Activated CD4-positive, alpha-beta T cell treated with anti-CD3 and anti-CD28 coated beads, Interleukin-2, amount 10 ng/mL, durations not matched to agents 7 days and 5 days (primary cell): ENCODE measurements at places on chromosomes 6 and 20.

DNA sequence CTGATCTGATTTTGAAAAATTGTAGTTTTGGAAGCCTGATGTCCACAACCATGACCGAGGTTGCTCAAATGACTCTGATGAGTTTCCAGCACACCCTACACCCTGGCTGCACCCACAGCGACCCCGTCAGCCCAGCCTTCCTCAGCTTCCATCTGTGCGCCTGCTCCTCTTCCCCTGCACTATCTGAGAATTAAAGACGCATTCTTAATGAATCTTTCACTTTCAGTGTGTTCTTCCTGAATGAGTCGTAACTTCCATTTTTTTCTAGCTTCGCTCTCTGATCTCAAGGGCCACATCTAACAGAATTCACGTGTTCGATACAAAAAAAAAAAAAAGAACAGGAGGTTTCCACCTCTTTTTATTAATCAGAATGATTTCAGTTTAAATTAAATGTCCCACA lies 21.3 kb upstream of the RREB1 start:
- peak; percentile 33 for DNase-seq

DNA sequence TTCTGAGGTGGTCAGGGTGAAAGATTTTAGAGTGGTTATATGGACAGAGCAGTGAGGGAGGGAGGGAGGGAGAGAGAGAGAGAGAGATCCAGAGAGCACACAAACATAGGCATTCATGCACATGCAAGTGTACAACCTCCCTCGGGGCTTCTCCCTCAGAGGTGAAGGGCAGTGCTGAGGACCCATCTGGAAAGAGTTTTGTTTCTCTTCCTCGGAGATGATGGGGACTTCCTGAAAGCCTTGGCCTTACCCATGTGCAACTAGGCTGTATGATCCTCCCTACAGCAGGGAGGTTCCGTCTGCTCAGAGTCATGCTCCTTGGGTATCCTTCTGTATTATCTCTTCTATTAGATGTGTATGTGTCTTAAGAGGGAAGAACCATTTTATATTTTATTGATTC lies 21.4 kb upstream of the TSPYL1 start:
- DNase-seq: no peak

GRCh38 chr6:147382945-147383554 lies 125.4 kb upstream of the SAMD5 start:
- no peak for DNase-seq

- no peak for DNase-seq
These were observed 10.8 kb downstream of the DLK2 start for GRCh38 chr6:43444582-43444981.

GRCh38 chr20:8693709-8694108 lies 375.2 kb upstream of the PLCB4 start:
- no peak for DNase-seq

GRCh38 chr6:149923327-149923986 lies 536 bp upstream of the RAET1G start:
- DNase-seq: no peak

DNA sequence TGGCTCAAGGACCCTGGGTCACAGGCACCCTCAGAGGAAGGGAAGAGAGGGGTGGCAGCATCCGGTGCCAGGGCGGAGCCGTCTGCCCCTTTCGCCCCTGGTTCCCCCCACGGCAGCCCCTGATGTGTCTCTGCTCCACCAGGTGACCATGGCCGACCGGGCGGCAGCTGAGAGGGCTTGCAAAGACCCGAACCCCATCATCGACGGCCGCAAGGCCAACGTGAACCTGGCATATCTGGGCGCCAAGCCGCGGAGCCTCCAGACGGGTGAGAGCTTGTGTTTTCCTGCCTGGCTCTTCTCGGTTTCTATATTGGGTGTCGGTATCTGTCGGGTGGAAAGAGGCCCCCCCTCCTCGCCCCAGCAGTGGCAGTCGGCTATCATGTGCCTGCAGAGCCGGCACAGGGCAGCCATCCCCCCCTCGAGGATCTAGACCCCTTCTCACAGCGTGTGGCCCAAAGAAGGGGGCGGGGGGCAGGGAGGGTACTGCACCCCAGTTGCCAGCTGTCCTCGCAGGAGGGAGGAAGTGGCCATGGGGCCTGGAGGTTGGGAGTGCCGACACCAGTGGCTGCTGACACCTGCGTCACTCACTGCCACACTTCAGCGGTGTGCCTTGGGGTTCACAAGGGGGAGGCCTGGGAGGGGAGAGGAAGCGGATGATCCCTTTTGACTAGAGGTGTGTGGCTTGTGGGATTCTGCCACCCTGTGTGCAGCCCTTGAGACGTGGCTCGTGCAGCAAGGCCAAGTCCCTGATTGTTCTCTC lies 1.5 kb downstream of the RBM38 start:
- peak; percentile 92 for DNase-seq

DNA sequence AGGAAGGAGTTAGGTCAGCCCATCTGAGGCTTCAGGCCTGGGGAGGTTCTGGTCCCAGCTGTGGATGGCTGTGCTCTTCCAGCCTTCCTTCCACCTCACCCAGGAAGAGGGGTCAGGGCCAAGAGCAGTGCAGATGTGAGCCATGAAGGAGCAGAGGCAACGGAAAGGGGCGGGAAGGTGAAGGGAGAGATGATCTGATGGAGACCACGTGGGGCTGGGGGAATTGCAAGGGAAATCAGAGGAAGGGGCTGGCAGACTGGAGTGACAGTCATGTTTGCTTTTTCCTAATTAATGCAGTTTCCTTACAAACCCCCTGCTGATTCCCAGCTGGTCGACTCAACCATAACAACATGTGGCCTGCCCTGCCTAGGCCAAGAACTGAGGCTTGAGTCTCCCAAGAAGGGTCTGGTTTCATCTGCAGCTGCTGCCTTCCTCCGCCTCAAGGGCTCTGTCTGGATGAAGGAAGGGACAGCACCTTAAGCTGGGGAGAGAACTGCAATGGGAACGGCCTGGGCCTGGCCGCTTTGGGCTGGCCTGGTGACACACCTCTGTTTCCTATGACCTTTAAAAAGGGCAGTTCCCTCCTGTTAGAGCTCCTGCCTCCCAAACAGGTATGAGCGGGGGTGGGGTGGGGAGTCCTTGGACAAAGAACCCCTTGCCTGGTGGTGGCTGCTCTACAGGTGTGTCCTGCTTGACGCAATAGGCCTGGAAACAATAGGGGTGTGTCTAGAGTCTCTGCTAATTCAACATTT lies 7.8 kb upstream of the MRPS18A start:
- DNase-seq: no peak

DNA sequence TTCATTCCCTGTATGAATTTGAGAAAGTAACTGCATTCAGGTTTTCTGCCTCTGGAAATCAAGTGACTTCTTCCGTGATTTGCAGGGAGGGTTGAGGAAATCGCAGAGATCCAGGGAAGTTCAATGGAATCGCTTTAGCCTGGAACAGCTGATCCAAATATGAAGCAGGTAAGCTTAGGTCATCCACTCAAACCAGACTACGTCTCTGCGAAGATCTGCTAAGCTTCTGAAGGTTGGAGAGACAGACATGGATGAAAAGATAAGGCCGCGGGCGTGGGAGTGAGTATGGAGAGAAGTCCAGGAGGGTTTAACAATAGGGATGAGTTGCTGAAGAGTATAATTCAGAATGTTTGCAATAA lies 34.2 kb upstream of the BTN3A2 start:
- DNase-seq: no peak

- DNase-seq: no peak
These were observed 2.3 kb upstream of the INSM1 start for GRCh38 chr20:20365480-20366161.

DNA sequence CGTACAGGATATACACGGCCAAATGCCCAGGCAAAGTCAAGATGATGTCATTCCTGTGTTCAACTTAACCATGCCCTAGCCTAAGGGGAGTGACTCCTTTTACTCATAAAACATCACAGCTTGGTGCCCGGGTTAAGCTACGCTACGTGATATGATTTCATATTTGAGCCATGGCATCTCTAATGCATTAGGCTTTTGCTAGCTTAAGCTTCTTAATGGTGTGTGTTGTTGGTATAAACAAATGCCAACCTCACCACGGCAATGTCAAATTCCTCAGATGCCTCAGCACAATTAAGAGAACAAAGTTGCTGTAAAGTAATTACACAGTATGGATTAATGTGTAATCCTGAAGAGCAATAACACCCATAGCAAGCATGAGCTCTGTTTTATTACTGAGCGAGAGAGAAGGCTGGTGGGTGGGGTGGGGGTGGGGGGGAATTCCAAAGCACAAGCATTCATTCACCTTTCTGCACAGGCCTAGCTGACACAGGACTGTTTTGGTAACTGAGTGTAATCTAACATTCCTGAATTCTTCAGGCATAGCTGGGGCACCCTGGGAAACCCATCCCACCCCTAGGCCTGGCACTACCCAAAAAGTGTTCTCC lies 44.7 kb upstream of the CNKSR3 start:
- no peak for DNase-seq

- DNase-seq: no peak
These were observed 40.1 kb downstream of the HECA start for GRCh38 chr6:139174961-139175360.

DNA sequence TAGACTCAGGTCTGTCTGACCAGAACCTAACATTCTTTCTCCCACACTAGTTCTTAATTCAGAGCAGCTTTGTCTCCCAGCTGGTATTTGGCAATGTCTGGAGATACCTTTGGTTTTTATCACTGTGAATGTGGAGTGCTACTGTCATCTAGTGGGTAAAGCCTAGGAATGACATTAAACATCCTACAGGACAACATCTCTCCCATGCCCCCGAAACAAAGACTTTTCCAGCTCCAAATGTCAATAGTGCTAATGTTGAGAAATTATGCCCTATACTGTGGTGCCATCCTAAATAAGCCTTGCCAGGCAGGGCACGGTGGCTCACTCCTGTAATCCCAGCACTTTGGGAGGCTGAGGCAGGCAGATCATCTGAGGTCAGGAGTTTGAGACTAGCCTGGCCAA lies 4.2 kb upstream of the TTPAL start:
- no peak for DNase-seq

GRCh38 chr6:4564801-4565271 lies 211.4 kb upstream of the CDYL start:
- DNase-seq: no peak

- DNase-seq: no peak
These were observed 182.9 kb downstream of the LY86 start for GRCh38 chr6:6771224-6771945.

DNA sequence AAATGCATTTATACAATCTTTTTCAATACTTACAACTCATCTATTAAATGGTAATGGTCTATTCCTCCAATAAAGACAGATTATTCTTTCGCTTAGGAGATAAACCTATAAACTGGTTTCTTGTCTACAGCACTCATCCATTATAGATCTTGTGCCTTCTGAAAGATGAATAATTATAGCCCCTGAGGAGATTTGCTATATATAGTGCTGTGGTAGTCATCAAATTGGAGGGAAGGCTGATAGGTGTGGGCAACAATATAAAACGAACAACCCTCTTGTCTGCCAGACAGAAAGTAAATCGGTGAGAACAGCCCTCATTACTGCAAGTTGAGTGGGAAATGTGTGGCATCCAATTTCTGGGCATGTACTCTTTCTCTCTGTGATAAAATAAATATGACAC lies 292.5 kb upstream of the CNR1 start:
- DNase-seq: no peak

DNA sequence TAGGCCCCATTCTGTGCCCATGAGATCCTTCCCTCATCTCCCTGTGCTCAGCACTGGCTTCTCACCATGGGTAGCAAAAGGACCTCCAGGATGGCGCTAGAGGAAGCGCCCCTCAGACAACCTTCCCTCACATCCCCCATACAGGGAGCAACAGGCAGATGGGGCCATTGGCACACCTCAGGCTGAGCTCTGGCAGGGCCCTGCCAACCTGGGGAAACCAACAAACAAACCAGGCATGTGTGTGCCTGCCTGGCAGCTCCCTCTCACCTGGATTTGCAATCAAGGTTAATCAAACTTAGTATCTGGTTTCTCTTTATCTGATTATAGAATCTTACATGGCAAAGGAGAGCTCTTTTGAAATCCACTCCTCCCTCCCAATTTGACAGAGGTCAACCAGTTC lies 134.9 kb downstream of the SLC23A2 start:
- DNase-seq: no peak

GRCh38 chr20:57968120-57968519 lies 258.3 kb upstream of the PMEPA1 start:
- DNase-seq: no peak

- no peak for DNase-seq
These were observed 29.6 kb downstream of the TAB2 start for GRCh38 chr6:149347067-149347466.

DNA sequence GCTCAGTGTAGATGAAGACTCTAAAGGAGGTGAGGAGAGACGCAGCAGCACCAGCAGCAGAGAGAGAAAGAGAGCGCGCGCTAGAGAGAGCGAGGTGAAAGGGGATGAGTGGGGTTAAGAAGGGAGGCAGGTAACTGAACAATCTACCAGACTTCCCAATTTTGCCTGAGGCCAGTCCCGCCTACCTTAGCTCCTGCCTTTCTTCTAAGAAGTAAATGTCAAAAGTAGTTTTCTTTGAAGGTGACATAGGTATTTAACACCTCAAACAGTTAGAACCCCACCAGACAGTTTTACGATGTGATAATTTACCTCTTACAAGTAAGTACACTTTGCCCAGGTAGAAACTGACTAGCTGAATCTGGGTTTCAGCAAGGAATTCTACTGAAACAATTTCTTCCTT lies 132.0 kb upstream of the EEF1E1 start:
- no peak for DNase-seq

GRCh38 chr20:37935435-37935834 lies 32.5 kb downstream of the VSTM2L start:
- DNase-seq: no peak

DNA sequence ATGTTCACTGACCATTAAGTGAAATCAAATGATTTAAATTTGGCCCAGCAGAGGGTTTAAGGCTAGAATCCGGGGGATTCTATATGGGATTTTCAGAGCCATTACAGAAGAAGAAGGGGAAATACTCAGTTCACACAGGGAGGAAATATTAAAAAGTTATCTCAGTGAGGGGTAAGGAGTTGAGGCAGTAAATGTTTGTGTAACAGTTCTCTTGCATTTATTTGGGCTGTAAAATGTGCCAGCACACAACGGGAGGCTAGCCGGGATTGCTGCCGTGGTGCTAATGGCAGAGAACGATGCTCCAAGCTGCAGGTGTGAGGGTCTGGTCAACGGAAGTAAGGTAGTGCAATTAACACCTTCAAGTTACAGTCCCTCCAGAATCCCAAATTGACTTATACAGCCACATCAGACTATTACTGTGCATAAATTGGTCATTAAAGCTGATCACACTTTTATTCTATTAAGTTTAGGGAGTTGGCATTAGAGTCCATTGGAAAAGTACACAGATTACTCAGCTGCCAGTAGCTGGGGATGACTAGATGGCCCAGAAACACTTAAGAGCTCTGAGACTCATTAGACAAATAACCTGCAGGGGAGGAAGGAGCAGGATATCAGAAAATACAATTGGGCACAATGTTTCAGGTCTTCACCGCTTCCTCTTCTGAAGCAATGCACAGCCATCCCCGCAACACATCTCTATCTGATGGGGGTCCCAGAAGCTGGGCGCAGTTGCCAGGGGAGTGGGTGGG lies 31.3 kb downstream of the PPP1R3G start:
- no peak for DNase-seq

DNA sequence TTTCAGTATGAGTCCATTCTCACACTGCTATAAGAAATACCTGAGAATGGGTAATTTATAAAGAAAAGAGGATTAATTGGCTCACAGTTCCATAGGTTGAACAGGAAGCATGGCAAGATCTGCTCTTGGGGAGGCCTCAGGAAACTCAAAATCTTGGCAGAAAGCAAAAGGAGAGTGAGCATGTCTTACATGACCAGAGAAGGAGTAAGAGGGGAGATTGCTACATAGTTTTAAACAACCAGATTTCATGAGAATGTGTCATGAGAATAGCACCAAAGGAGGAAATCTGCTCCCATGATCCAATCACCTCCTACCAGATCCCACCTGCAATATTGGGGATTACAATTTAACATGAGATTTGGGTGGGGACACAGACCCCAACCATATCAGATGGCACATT lies 672.4 kb downstream of the HTR1B start:
- no peak for DNase-seq
